ENCODE measurements at places on chromosomes 6 and 20.

- no peak for DNase-seq
Measured at GRCh38 chr20:39473536-39473935, 511.4 kb downstream of the DHX35 start.

DNA sequence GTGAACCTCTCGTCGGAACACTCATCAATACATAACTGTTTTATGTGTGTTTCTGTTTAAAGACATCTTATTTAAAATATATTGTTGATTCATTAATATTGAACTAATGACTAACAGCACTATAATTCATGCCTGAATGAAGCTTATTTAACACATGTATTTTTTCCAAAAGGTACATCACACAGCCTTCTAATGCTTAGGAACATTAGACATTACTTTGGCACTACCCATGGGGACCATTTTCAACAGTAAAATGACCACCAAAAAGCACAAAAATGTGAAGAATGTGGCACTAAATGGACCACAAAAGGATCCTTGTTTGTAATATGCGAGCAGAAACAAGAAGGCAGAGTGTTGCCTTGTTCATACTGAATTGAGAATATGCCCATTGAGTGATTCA, 109.2 kb downstream of the CEP57L1 start:
- DNase-seq = no peak

GRCh38 chr6:21423106-21423854, 170.3 kb upstream of the SOX4 start:
- no peak for DNase-seq

DNA sequence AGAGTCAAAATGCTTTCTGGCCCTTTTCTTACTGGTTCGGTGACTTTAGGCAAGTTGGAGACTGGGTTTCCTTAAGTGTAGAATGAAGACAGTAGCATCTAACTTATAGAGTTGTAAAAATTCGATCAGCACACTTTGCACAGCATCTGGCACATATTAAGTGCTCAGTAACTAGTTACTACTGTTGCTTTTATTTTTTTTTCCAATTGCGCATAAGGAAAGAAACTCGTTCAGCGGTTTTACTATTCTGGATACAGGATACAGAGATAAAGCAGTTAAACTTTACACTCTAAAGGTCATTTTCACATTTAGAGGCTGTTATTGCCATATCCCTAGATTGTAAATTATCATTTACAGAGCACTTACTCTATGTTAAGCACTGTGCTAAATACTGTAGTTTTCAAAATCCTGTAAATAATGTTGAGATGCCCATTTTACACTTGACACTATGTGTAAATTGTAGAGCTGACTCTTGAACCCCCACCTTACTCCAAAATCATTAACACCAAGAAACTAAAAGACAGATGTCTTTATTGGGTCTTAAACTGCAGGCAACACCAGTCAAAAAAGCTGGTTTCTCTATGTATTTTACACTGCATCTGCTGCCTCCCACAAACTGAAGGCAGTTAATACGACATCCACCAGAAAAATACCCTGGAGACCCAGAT, 886 bp downstream of the ROMO1 start:
- no peak for DNase-seq

- no peak for DNase-seq
Measured at GRCh38 chr6:37481711-37482605, 17.7 kb downstream of the CCDC167 start.

DNA sequence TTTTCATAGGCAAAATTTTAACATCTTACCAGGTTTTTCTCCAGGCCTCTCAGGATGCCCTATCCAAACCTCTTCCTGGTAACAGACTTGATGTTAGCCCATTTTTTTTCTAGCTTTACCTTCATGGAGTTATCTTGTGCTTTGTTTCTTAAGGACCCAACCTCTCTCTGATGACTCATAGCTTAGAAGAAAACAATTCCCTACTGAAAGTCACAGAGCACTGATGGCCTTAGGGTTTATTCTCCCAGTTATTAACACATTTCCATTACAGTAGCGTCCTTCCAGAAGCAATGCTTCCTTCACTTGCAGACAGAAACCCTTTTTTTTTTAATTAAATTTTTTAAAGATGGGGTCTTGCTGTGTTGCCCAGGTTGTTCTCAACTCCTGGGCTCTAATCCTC, 79.4 kb downstream of the IYD start:
- DNase-seq = no peak

DNA sequence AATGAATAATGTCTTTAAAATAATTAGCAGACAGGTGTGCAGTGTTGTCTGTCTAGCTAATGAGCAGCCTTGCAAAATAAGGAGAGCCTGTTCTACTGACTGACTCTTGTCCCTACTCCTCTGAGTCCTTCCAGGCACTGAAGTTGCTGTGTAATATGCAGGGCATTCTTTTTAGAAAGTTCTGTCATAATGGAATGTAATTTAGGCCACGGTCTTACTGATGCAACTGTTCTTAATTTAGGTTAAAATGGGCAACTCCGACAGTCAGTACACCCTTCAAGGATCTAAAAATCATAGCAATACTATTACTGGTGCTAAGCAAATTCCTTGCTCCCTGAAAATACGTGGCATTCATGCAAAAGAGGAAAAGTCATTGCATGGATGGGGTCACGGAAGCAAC, 133.9 kb downstream of the TIAM2 start:
- DNase-seq = no peak

- no peak for DNase-seq
Measured at GRCh38 chr6:42441697-42442081, 10.0 kb downstream of the TRERF1 start.

DNA sequence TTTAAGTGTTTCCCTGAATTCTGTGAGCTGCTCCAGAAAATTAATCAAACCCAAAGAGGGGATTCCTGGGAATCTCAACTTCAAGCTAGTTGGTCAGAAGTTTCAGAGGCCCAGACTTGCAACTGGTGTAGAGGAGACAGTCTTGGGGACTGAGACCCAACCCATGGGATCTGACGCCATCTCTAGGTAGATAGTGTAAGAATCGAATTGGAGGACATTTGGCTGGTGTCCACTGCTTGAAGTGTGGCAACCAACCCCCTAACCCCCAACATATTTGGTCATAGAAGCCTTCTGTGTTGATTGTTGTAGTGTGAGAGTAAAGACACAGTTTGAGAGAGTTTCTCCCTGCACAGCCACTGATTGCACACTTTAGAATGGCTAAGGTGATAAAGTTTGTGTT, 103.5 kb upstream of the CARMIL1 start:
- no peak for DNase-seq
